GM10248 (cell line): ENCODE measurements at places on chromosomes 11 and 22.
A peak's percentile ranks its signal among the peaks of the same experiment; 100 is the strongest.

DNA sequence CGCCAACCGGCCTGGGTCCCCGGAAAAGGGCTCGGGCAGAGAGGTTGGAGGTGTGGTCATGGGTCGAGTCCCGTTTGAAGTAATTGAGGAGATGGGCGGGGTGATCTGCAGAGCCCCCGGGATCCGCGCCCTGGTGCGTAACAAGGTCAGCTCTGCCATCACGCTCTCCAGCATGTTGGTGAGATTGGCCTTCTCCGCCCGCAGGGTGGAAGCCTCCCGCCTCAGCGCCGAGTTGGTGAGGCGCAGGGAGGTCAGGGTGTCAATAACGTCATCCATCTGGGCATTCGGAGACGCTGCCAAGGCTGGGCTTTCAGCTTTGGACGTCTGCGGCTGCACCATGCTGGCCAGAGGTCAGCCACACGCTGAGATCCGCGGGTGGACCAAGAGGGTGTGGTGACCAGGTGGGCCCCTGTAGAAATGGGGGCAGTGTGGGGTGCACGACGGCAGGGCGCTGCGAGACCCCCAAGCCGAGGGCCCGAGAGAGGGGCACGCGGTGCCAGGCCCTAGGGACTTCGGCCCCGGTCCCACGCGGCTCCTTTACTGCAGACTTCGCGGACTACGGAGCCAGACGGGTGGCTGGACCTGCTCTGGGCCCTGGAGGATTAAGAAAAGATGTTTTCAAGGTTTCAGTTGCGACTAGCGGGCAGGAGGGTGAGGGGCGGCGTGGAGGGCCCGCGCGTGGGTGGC is 672 bp downstream of the RTL6 start:
- peak; percentile 43 for DNase-seq

DNA sequence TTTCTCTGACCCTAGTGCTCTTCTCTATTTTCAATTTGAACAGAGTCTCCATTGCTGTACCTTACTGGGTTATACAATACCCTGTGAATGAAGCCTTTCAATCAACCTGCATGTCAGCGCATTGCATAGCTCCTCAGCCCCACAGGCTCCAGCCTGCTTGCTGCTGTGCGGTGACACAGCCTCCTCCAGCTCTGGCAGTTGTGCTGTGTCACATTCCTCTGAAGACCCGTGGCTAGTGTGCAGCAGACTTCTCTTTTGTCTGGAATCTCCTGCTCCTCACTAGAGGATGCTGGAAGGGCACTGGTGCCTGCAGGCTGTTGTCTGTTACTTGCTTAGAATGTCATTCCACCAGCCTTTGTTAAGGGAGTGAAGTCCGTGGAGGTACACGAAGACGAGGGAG is 390.1 kb upstream of the B3GAT1 start:
- no peak for DNase-seq

GRCh38 chr11:71443736-71444445 is 4.3 kb downstream of the DHCR7 start:
- no peak for DNase-seq

- DNase-seq: no peak
Observed at GRCh38 chr11:60810569-60810968, 25.4 kb downstream of the MS4A10 start.

- no peak for DNase-seq
Observed at GRCh38 chr11:78395597-78395996, 22.0 kb downstream of the GAB2 start.

DNA sequence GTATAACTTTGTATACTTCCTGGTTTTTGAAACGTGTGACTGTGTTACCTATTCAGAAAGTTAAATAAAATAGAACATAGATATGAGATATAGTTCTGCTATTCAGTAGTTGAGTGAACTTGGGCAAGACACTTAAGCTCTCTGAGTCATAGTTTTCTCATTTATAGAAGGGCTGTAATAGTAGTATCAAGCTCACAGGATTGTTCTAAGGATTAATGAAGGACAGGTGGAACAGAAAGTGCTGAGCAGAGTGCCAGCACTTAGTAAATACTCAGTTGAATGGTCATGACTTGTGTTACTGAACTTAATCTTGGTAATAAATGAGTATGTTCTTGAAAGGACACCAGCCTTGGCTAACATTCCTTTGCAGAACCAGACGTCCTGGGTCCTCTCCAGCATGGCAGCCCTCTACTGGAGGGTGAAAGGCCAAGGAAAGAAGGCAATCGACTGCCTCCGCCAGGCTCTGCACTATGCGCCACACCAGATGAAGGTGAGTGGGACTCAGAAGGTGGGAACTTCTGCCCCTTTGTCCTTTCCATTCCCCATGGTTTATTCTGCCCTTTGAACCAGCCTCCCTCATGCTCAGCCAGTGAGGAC is 131.2 kb downstream of the TTC17 start:
- no peak for DNase-seq

DNA sequence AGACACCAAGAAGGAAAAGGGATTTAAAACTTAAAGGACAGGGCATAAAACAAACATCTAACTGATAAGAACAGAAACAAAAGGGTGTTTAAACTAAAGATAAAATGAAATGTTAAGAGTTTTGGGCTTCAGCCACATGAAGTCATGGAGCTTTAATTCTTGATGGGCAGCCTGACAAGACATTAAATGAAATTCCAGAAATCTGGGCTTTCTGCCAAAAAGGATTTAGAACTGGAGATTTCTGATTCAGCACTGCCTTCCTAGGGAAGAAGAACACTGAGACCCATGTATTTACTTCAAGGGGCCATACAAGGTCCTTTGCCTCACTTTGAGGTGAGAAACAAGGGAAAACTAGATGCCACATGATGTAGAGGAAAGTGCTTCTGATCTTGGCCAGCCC is 355.9 kb upstream of the RAG2 start:
- no peak for DNase-seq

DNA sequence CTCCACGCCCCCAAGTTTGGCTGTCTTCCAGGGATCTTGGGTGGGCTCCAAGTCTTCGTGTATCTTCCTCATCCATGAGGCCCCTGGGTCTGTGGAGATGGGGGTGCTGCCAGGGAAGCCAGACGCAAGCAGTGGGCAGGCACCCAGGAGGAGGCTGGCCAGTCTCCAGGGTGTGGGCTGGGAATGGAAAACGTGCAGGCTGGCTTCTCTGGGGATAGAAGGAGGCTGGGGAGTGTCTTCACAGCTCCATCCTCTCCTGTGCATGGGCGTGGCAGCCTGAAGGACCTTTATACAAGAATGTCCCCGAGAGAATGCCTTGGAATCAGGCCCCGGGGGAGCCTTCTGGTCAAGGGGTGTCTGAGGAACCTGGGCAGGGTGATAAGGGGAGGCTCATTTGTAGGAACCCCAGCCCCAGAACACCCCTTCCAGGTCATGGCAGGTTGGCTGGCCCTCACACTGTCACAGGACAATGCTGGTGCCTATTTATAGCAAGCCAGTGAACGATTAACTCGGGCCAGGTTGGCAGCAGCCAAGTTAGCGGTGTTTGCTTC is 14.0 kb downstream of the SGSM1 start:
- no peak for DNase-seq

- DNase-seq: no peak
Observed at GRCh38 chr11:103546236-103546635, 437.0 kb downstream of the DYNC2H1 start.
